ENCODE measurements at places on chromosomes 1 and 21. TPM values are rescaled to one million over a fixed set of nuclear protein-coding genes. Genes with fewer than 3 reads are reported as not detected.
A peak's percentile ranks its signal among the peaks of the same experiment; 100 is the strongest.

CFHR2 gene
- total RNA-seq: not detected

CAPN2 gene
- 177 TPM for total RNA-seq

OR14K1 gene
- total RNA-seq: not detected

HUNK gene
- 0.78 TPM for total RNA-seq

SGIP1 gene
- not detected for total RNA-seq

WNT3A gene
- not detected for total RNA-seq

SLAMF9 gene
- total RNA-seq: not detected

TNN gene
- total RNA-seq: not detected

HPCA gene
- total RNA-seq: not detected

GRCh38 chr1:214296860-214297745, 16.1 kb downstream of the SMYD2 start:
- peaks cover 9% of the 10 kb centered on the region for H3K4me1 ChIP-seq
- no peak overlapping the region for H3K27ac ChIP-seq
- no peaks in the 10 kb centered on the region for H3K27me3 ChIP-seq
- H3K36me3 ChIP-seq: peaks cover 2% of the 10 kb centered on the region

GRCh38 chr1:3670823-3671265, 18.5 kb downstream of the TP73 start:
- no peaks in the 10 kb centered on the region for H3K36me3 ChIP-seq
- peaks cover 2% of the 10 kb centered on the region for H3K27me3 ChIP-seq
- H3K4me1 ChIP-seq: peaks cover 1% of the 10 kb centered on the region
- H3K27ac ChIP-seq: no peak overlapping the region
- H3K4me3 ChIP-seq: no peak overlapping the region

DNA sequence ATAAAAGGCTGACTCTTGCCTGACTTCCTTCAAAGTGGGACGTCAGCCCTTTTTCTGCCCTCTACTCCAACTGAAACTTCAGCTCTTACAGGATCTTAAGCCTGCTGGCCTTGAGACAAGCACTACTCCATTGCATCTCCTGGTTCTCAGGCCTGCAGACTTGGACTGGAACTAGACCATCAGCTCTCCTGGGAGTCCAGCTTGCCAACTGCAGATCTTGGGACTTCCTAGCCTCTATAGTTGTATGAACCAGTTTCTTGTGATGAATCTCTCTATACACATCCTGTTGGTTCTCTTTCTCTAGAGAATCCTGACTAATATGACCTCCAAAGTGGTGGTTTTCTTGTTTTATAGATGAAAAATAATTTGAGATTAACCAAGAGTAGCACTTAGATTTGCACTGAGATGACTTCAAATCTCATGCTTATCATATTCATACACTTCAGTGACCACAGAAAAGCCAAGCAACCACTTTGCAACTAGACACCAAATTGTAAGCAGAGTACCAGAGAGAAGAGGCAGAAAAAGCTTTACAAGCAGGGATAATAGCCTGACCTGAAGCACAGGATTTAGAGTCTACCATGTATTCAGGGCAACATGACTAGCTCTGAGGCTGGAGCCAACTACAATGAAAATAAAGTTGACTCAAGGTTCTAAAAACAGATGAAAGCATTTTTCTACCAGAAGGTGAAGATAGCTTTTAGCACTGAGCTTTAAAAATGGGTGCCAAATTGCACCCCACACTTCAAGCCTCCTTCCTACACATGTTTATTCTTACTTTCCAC, 661.3 kb upstream of the USP24 start:
- no peaks in the 10 kb centered on the region for H3K27me3 ChIP-seq
- H3K27ac ChIP-seq: no peak overlapping the region
- H3K4me1 ChIP-seq: no peaks in the 10 kb centered on the region
- H3K36me3 ChIP-seq: no peaks in the 10 kb centered on the region

DNA sequence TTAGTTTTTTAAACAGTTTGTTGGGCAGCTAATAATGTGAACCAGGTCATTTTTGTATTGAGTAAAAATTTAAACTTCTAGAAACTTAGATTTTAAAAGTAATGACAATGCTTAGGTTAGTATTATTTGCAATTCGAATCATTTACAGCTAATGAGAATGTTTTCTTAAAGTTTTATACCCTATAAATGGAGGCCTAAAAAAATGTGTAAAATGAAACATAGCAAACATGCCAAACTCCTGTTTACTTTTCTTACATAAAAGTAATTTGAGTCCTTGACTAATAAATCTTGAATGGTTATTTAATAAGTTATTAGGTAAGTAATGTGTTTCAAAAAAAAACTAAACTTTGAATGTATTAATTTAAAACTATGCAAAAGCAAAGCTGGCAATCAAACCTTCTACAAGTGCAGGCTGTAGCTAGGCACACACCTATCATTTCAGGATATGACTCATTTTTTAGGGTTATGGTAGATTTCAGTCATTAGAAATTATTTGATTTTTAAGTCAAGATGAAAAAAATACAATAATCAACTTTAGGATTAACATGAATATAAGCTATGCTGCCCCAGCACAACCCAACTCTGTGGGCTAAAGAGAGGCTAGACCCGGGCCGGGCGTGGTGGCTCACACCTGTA, 41.5 kb downstream of the CLSTN1 start:
- H3K27ac ChIP-seq: no peak overlapping the region
- H3K36me3 ChIP-seq: peaks cover 3% of the 10 kb centered on the region
- H3K4me1 ChIP-seq: peaks cover 22% of the 10 kb centered on the region
- no peak overlapping the region for H3K4me3 ChIP-seq
- no peak for DNase-seq
- no peaks in the 10 kb centered on the region for H3K27me3 ChIP-seq

GRCh38 chr1:193411714-193412113, 225.3 kb upstream of the B3GALT2 start:
- peaks cover 30% of the 10 kb centered on the region for H3K4me1 ChIP-seq
- DNase-seq: no peak
- peaks cover 26% of the 10 kb centered on the region for H3K36me3 ChIP-seq
- H3K27ac ChIP-seq: peak overlapping the region; percentile 90

DNA sequence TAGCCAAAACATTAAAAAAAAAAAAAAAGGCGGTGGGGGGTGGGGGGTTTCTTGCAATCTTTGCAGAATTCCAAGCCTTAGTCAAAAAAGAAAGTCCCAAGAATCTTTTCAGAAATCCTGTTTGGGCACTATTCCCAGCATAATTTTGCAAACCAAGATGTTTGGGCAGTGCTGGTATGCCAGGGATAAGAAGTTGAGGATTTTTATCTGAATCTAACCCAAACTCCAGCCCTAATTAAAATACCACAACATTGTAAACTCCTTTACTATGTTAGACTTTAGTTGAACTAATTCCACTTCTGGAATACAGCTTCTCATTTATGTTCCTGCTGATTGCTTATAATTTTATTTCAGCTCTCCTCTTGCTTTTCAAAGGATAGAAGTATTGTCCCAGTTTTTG, 504.1 kb upstream of the ADGRL2 start:
- DNase-seq: no peak
- no peak overlapping the region for H3K4me3 ChIP-seq
- no peak overlapping the region for H3K27ac ChIP-seq
- no peaks in the 10 kb centered on the region for H3K4me1 ChIP-seq

GRCh38 chr1:186179231-186179630, 195.8 kb downstream of the TPR start:
- H3K27me3 ChIP-seq: peaks cover 10% of the 10 kb centered on the region
- DNase-seq: no peak
- no peak overlapping the region for H3K27ac ChIP-seq
- no peak overlapping the region for H3K4me3 ChIP-seq
- no peaks in the 10 kb centered on the region for H3K4me1 ChIP-seq

DNA sequence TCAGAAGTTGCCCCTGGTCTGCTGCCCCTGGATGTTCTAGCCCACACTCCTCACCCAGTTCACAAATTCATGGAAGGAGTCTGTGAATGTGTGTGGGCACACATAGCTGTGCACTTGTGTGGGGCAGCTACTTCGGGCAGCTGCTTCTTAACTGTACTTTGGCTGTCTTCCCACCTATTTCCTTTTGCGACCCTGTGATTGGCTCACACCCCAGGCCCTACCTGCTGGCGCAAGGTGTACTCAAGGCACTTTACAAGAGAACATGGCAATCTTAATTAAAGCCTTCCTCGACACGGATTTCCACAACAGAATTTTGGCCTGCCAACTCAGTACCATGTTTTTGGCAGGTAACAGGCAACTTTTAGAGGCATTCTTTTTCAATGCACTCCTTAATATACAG, 86.5 kb upstream of the CTTNBP2NL start:
- H3K36me3 ChIP-seq: no peaks in the 10 kb centered on the region
- no peak overlapping the region for H3K27ac ChIP-seq
- no peak overlapping the region for H3K4me3 ChIP-seq
- no peak for DNase-seq
- H3K4me1 ChIP-seq: no peaks in the 10 kb centered on the region
- H3K27me3 ChIP-seq: peaks cover 18% of the 10 kb centered on the region

GRCh38 chr21:36791180-36791579, 92.3 kb downstream of the SIM2 start:
- no peak overlapping the region for H3K4me3 ChIP-seq
- H3K36me3 ChIP-seq: peaks cover 6% of the 10 kb centered on the region
- no peak for DNase-seq
- no peaks in the 10 kb centered on the region for H3K27me3 ChIP-seq
- no peaks in the 10 kb centered on the region for H3K4me1 ChIP-seq
- no peak overlapping the region for H3K27ac ChIP-seq

GRCh38 chr1:156386949-156387869, 18.2 kb downstream of the RHBG start:
- peaks cover 41% of the 10 kb centered on the region for H3K27me3 ChIP-seq
- H3K27ac ChIP-seq: no peak overlapping the region
- peaks cover 5% of the 10 kb centered on the region for H3K4me1 ChIP-seq

GRCh38 chr1:231338270-231339128, at the start of gene SPRTN:
Gene SPRTN, plus strand, starts transcription at chr1:231338293. Its CDS starts 91 bp downstream, at chr1:231338384.
- H3K4me3 ChIP-seq: peak within 1 kb of the TSS; percentile 98
- H3K27me3 ChIP-seq: no peaks in the 10 kb centered on the region
- peaks cover 31% of the 10 kb centered on the region for H3K36me3 ChIP-seq
- H3K4me1 ChIP-seq: peaks cover 42% of the 10 kb centered on the region
- H3K27ac ChIP-seq: peak within 1 kb of the TSS; percentile 99

GRCh38 chr1:24999906-25000305, 69.8 kb upstream of the RUNX3 start:
- peak overlapping the region; percentile 86 for H3K27ac ChIP-seq
- H3K4me3 ChIP-seq: peak overlapping the region; percentile 8
- H3K27me3 ChIP-seq: no peaks in the 10 kb centered on the region
- H3K36me3 ChIP-seq: peaks cover 11% of the 10 kb centered on the region
- peaks cover 85% of the 10 kb centered on the region for H3K4me1 ChIP-seq

DNA sequence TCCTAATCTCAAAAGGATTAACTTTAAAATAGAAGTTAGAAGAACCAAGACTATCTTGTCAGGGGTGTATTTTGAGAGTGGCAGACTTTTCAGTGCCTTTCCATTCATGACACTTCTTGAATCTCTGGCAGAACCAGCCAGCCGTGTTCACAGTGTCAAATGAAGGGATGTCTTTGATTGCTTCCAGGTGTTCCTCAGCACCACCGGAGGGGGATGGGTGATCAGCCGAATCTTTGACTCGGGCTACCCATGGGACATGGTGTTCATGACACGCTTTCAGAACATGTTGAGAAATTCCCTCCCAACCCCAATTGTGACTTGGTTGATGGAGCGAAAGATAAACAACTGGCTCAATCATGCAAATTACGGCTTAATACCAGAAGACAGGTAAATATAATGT, 32.3 kb downstream of the FMO1 start:
- H3K27ac ChIP-seq: no peak overlapping the region
- DNase-seq: no peak
- H3K36me3 ChIP-seq: no peaks in the 10 kb centered on the region
- H3K4me1 ChIP-seq: no peaks in the 10 kb centered on the region
- no peak overlapping the region for H3K4me3 ChIP-seq

- peaks cover 11% of the 10 kb centered on the region for H3K36me3 ChIP-seq
- peak; percentile 33 for DNase-seq
- peaks cover 20% of the 10 kb centered on the region for H3K4me1 ChIP-seq
- H3K27me3 ChIP-seq: no peaks in the 10 kb centered on the region
- H3K27ac ChIP-seq: peak overlapping the region; percentile 93
- peak overlapping the region; percentile 93 for H3K4me3 ChIP-seq
These were observed 825 bp downstream of the DCAF8 start for GRCh38 chr1:160261556-160261892.

DNA sequence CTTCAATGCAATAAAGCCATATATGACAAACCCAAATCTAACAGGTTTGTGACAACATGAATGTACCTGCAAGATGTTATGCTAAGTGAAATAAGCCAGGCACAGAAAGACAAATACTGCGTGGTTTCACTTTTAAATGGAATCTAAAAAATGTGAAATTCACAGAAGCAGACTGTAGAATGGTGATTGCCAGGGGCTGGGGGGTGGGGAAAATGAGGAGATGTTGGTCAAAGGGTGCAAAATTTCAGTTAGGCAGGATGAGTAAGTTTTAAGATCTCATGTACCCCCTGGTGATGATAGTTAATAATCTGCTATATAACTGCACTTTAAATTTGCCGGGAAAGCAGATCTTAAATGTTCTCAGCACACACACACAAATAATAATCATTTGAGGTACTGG, 160.5 kb downstream of the PTBP2 start:
- no peak for DNase-seq
- H3K36me3 ChIP-seq: no peaks in the 10 kb centered on the region
- H3K27me3 ChIP-seq: peaks cover 5% of the 10 kb centered on the region
- H3K4me3 ChIP-seq: no peak overlapping the region
- no peak overlapping the region for H3K27ac ChIP-seq

DNA sequence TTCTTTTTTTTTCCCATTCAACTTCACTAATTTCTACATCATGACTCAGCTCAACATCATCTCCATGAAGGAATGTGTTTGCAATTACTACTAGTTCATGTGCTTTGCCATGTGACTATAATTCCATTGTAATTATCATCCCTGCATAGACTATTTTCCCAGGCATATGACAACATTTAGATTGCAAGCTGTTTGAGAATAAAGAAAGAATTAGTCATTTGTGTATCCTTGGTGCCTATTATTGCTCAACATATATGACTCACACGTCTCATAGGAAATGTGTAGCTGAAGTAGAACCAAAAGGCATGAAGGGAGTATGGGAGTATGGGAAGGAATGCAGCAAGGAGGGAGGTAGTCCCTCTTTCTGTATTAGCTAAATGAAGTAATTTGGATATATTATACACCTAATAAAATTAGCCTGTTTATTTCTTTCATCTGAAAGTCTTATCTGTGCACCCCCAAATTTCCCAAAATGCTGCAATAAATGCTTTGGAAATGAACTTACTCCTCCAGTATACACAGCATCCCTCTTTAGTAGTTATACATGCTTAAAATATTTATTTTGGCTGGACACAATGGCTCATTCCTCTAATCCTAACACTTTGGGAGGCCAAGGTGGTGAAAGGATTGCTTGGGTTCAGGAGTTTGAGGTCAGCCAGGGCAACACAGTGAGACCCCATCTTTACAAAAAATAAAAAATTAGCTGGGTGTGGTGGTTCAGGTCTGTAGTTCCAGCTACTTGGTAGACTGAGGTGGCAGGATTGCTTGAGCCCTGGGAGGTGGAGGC, 316.9 kb upstream of the ADGRL4 start:
- no peak for DNase-seq
- H3K27me3 ChIP-seq: no peaks in the 10 kb centered on the region
- H3K4me1 ChIP-seq: no peaks in the 10 kb centered on the region
- H3K4me3 ChIP-seq: no peak overlapping the region
- H3K36me3 ChIP-seq: no peaks in the 10 kb centered on the region

All from activated naive CD8-positive, alpha-beta T cell treated with anti-CD3 and anti-CD28 coated beads, Interleukin-2, amount 10 ng/mL, durations not matched to agents 7 days and 5 days (primary cell).